ENCODE measurements at places on chromosomes 6 and 20.

GRCh38 chr20:57653546-57653900 is 33.3 kb upstream of the ZBP1 start:
- DNase-seq, result no peak

DNA sequence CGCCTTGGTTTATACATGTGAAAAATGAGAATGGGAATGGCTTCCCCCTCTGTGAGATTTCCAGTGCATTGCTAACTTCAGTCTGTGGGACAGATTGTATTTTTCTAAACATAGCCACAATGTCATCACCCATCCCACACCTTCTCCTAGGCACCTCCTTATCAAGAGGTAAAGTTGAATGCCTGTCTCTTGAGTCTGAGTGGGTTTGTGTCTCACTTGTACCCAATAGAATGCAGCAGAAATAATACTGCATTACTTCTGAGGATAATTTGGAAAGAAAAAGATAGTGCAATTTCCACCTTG is 27.9 kb downstream of the RIN2 start:
- DNase-seq, result peak; percentile 7

DNA sequence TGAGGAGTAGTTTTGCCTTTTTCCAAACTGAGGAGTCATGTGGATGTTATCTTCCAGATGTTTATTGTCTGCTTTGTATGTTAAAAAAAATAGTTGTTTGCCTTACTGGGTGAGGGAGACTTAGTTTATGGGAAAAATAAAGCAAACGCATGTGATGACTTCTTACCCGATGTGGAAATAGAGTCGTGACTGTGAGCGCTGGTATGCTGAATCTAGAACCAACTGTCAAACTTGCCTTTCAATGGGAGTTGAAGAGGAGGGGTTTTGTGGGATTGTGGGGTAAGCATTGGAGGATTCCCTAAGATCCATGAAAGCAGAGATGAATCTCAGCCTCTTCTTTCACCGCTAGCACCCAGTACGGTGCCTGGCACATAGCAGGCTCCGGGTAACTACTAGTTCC is 5.3 kb downstream of the DCBLD1 start:
- DNase-seq, result no peak

- no peak for DNase-seq
These were observed 35.0 kb upstream of the PNRC1 start for GRCh38 chr6:89045576-89045975.

- peak; percentile 79 for DNase-seq
These were observed 46.2 kb upstream of the EEF1A1 start for GRCh38 chr6:73566954-73567591.

- no peak for DNase-seq
These were observed 665.5 kb downstream of the TENT5A start for GRCh38 chr6:81086991-81087390.

GRCh38 chr6:7419065-7419464 is 29.5 kb downstream of the RIOK1 start:
- no peak for DNase-seq

GRCh38 chr6:110769923-110770322 is 45.3 kb downstream of the CDK19 start:
- DNase-seq, result no peak

- DNase-seq, result peak; percentile 40
These were observed 18.0 kb upstream of the SIRPB2 start for GRCh38 chr20:1509237-1509636.

DNA sequence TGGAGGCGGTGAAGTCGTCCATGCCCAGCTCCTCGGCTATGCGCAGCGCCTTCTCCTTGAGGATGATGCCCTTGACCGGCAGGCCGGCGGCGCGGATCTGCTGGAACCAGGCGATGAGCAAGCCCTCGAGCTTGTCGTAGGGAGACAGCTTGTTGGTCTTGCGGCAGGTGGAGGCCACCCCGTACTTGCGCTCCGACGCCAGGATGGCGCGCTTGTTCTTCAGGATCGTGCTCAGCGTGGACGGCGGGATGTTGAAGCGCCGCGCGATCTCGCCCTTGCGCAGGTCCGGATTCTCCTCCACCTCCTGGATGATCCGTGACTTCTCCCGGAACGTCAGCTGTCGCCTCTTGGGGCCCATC is 435 bp downstream of the CENPB start:
- peak; percentile 80 for DNase-seq

DNA sequence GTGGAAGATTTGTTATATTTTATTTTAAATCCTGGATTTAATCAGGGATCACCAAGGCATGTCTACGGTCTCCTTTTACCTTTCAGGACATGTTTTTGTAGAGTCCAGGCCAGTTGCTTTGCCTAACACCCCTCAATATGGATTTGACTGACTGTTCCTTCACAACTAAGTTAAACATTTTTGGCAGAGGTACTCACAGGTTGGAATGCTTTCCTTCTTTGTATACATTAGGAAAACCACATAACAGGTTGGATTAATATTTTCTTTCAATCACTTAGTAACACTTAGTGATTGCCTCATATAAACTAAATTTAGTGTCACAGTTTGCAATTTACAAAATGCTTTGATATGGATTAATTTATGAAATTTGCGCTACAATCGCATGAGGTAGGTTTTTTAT is 64.5 kb downstream of the IPCEF1 start:
- no peak for DNase-seq

DNA sequence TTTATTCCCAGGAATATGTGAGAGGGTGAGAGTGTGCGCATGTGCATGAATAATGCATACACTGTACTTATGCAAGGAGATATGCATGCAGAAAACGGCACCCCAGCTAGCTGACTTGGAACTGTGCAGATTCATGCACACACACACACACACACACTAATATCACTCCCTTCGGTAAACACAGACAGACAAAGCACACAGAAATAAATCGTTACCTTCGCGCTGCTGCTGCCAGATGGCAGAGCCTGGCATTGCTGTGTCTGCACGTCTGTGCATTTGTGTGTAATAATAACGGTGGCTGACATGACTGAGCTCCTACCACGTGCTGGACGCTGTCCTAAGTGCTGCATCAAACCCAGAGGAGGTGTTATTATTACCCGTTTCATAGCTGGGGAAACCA is 36.8 kb downstream of the PREX1 start:
- peak; percentile 27 for DNase-seq

Measured in lung microvascular endothelial cell (primary cell).